ENCODE measurements at places on chromosomes 6 and 20. TPM values are rescaled to one million over a fixed set of nuclear protein-coding genes. Genes with fewer than 3 reads are reported as not detected.

Gene KCNK16
- total RNA-seq, result not detected

Gene CD93
- 3.7 TPM for total RNA-seq

Gene IPCEF1
- total RNA-seq, result not detected

Gene SYCP2
- total RNA-seq, result 1.9 TPM

Gene FILIP1
- 0.51 TPM for total RNA-seq

Gene DNAH8
- 0.05 TPM for total RNA-seq

Gene SLA2
- total RNA-seq, result not detected

Gene HAO1
- total RNA-seq, result not detected

Gene HLA-F
- 6.6 TPM for total RNA-seq

Gene SLC17A2
- not detected for total RNA-seq

GRCh38 chr6:37916675-37917074 is 97.1 kb downstream of the ZFAND3 start:
- peaks cover 42% of the 10 kb centered on the region for H3K4me1 ChIP-seq
- no peak for DNase-seq
- no peaks in the 10 kb centered on the region for H3K27me3 ChIP-seq

GRCh38 chr20:48635791-48636267 is 192.0 kb downstream of the PREX1 start:
- H3K4me1 ChIP-seq, result no peaks in the 10 kb centered on the region
- H3K27ac ChIP-seq, result no peak overlapping the region
- H3K36me3 ChIP-seq, result peaks cover 4% of the 10 kb centered on the region
- no peak overlapping the region for H3K4me3 ChIP-seq
- DNase-seq, result peak; percentile 81

DNA sequence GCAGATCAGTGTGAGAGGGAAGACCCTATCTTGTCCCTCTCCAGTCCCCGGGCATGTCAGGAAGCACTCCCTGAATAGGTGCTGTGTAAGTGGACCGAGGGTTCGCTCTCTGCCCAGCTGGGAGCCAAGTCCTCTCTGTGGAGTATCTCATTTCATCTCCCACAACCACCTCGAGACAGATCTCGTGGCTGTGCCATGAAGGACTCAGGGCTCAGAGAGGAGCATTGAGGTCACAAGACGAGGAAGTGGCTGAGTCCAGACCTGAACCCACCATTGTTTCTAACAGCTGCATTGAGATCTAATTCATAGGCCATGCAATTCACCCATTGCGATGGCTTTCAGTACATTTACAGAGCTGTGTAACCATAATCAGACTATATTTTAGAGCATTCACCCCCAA is 34.7 kb upstream of the STX16 start:
- H3K27ac ChIP-seq, result no peak overlapping the region
- H3K4me3 ChIP-seq, result no peak overlapping the region
- peaks cover 54% of the 10 kb centered on the region for H3K4me1 ChIP-seq
- no peaks in the 10 kb centered on the region for H3K36me3 ChIP-seq
- H3K27me3 ChIP-seq, result no peaks in the 10 kb centered on the region
- DNase-seq, result no peak

DNA sequence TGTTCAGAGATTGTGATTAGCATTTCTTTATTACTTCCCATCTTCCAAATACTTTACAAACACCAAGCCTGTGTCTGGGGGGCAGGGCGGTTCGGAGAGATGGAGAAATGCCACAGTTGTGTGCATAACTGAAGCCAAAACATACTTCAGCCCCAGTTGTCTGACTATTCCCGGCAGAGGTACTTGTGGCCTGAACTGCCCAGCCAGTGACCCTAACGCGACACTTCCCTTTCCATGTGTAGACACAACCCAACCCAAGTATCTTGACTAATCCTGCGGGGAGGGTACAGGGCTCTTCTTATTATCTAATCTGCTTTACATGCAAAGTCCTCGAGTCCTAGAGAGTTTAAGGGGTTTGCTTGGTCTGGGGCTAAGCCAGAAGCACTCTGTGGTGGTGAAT is 46.2 kb downstream of the ISM1 start:
- no peak for DNase-seq
- no peaks in the 10 kb centered on the region for H3K36me3 ChIP-seq
- H3K4me3 ChIP-seq, result no peak overlapping the region
- no peaks in the 10 kb centered on the region for H3K4me1 ChIP-seq

DNA sequence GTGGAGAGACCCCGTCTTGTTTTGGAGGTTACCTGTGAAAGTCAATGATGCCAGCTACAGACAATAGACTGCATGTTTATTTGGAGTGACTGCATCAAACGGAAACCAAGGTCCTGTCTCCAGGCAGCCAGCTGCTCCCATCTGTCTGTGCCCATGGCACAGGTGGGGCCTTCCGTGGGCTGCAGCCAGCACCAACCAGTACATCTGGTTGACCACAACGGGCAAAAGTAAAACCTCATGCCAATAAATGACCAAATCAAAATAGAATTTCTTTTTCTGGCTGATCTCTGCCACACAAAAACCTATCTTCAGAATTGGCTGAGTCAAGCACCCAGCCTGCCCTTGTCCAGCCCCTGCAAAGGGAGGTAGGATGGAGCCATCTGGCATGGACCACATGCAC is 33.5 kb downstream of the DLL1 start:
- no peaks in the 10 kb centered on the region for H3K4me1 ChIP-seq
- no peak overlapping the region for H3K4me3 ChIP-seq
- no peak for DNase-seq
- no peaks in the 10 kb centered on the region for H3K36me3 ChIP-seq
- H3K27me3 ChIP-seq, result peaks cover 26% of the 10 kb centered on the region

DNA sequence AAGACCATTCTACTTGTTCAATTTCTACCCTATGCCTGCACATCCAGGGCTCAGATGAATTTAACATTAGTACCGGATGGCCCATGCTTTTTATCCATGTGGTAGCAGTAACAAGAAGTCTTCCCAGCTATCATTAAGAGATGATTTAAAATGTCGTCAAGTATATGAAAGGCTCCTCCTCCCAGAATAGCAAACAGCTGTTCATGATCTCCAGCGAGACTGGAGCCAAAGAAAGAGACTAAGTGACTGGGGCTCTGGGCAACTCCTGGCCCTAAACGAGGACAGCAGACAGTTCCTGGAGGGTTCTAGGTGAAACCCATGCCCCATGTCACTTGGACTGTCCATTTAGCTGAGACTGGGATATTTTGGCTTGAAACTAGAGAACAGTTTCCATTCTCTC is 160.8 kb downstream of the CDC5L start:
- no peak overlapping the region for H3K27ac ChIP-seq
- no peak overlapping the region for H3K4me3 ChIP-seq
- no peaks in the 10 kb centered on the region for H3K4me1 ChIP-seq
- peaks cover 8% of the 10 kb centered on the region for H3K27me3 ChIP-seq
- DNase-seq, result no peak

DNA sequence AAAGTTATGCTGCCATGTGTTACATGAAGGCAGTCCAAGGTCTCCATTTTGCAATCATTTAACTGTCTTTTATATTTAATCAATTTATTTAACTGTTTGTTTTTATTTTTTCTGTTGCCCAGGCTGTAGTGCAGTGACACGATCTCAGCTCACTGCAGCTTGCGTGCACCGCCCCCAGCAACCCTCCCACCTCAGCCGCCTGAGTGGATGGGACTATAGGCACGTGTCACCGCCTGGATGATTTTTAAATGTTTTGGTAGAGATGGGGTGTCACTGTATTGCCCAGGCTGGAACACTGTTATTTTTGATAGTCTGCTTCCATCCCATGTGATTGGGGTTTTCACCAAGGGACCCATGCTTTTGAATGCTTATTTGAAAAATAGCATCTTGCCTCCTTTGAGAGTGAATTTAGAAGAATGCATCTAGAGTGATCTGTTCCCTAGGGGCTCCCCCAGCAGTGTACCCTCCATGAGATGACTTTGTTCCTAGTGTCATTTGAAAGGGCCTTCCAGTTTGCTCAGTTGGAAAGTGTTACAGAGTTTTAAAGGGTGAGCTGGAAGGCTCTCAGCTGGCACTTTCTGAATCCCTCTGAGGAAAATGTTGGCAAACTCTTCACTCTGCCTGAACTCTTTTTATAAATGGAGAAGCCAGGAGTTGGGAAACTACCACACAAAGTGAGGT is 143.4 kb downstream of the JARID2 start:
- H3K36me3 ChIP-seq, result peaks cover 1% of the 10 kb centered on the region
- peaks cover 26% of the 10 kb centered on the region for H3K4me1 ChIP-seq
- peak overlapping the region; percentile 52 for H3K27ac ChIP-seq
- DNase-seq, result no peak
- H3K4me3 ChIP-seq, result no peak overlapping the region

GRCh38 chr6:113306552-113307145 is 550.5 kb upstream of the MARCKS start:
- H3K4me1 ChIP-seq, result peaks cover 28% of the 10 kb centered on the region
- no peaks in the 10 kb centered on the region for H3K27me3 ChIP-seq
- no peak overlapping the region for H3K27ac ChIP-seq
- no peaks in the 10 kb centered on the region for H3K36me3 ChIP-seq

DNA sequence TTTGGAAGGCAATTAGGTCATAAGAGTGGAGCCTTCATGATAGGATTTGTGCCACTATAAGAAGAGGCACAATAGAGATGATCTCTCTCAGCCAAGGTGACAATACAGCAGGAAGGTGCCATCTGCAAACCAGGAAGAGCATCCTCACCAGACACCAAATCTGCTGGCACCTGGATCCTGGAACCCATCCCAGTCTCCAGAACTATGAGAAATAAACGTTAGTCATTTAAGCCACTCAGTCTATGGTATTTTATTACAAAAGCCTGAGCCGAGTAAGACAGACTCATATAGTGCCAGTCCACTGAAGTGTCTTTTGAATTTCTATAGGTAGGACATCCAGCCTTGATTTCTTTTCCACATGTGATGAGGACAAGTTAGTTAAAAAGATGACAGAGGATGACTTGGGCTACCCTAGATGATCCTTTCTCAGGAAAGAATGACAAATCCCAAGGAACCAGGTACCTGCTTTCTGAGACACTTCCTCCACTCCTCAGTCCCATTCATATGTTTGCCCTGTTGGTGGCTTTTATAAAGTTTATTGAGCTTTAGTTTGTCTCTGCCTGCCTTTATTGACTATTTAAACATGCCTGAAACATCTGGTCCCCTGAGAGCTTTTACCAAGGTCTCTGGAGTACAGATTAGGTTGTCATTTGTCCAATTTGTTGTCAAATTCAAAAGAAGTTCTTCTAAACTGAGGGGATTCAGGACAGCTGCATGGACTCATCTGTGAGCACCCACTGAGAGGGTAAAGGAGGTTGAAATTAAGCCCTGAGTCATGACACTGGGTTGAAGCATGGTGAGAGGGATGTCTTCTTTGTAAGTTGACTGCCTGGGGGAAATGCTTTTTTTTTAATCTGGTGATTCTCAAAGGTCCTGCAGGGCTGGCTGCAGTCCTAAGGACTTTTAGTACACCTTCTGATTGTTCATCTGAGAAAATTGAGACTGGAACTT is 165.0 kb upstream of the PLCB4 start:
- H3K27me3 ChIP-seq, result no peaks in the 10 kb centered on the region
- H3K4me3 ChIP-seq, result no peak overlapping the region

- H3K27me3 ChIP-seq, result no peaks in the 10 kb centered on the region
- H3K36me3 ChIP-seq, result no peaks in the 10 kb centered on the region
- peaks cover 40% of the 10 kb centered on the region for H3K4me1 ChIP-seq
- no peak overlapping the region for H3K27ac ChIP-seq
These were observed 947.4 kb upstream of the CITED2 start for GRCh38 chr6:140321891-140322290.

DNA sequence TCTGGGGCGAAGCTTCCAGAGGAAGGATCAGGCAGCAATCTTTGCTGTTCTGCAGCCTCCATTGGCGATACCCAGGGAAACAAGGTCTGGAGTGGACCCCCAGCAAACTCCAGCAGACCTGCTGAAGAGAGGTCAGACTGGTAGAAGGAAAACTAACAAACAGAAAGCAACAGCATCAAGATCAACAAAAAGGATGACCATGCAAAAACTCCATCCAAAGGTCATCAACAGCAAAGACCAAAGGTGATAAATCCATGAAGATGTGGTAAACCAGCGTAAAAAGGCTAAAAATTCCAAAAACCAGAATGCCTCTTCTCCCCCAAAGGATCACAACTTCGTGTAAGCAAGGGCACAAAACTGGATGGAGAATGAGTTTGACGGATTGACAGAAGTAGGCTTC is 252.8 kb downstream of the PHF3 start:
- no peak overlapping the region for H3K27ac ChIP-seq
- no peak for DNase-seq
- H3K36me3 ChIP-seq, result peaks cover 2% of the 10 kb centered on the region
- H3K4me3 ChIP-seq, result no peak overlapping the region

GRCh38 chr6:35291491-35291890 is 6.1 kb upstream of the DEF6 start:
- no peak overlapping the region for H3K27ac ChIP-seq
- DNase-seq, result peak; percentile 86
- H3K4me1 ChIP-seq, result no peaks in the 10 kb centered on the region
- H3K27me3 ChIP-seq, result no peaks in the 10 kb centered on the region
- H3K4me3 ChIP-seq, result no peak overlapping the region

Data from chondrocyte (in vitro differentiated cells).